ENCODE measurements at places on chromosomes 12 and 14.
A peak's percentile ranks its signal among the peaks of the same experiment; 100 is the strongest.

DNA sequence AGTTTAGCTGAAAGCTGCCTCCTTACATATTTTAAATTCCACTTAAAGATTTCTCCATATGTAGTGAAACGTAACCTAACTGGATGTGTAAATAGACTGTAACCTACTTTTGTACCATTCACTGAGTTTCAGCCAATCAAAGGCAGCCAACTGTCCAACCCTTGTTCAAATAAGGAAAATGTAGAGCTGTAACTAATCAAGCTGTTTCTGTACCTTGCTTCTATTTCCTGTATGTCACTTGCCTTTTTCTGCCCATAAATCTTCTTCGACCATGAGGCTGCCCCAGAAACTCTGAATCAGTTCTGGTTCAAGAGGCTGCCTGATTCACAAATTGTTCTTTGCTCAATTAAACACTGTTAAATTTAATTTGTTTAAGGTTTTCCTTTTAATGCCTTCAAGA is 6.3 kb downstream of the SLC7A8 start:
- DNase-seq: no peak

DNA sequence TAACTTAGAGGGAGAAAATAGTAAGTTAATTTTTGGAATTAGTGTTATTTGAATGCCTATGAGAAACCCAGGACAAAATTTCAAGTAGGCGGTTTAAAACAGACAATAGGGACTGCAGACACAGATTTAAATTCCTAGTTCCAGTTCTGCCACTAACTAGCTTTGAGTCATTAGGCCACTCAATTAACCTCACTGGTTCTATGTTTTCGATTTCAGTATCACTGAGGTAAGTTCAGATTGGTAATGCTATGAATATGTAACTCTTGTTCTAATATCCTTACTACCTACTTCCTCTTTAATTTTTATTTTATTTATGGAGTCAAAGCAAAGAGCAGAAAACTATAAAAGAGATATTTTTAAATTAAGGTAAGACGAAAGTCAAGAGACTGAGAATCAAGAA is 52.6 kb downstream of the GALC start:
- no peak for DNase-seq

- DNase-seq: peak; percentile 32
Measured at GRCh38 chr12:14771651-14772137, 31.6 kb downstream of the WBP11 start.

GRCh38 chr12:129911428-129912049 is 7.7 kb upstream of the TMEM132D start:
- DNase-seq: no peak
